ENCODE measurements at places on chromosomes 7 and 10. TPM values are rescaled to one million over a fixed set of nuclear protein-coding genes. Genes with fewer than 3 reads are reported as not detected.

Gene ARHGEF5
- total RNA-seq: 3.0 TPM

Gene TACR2
- 0.14 TPM for total RNA-seq

Gene NFKB2
- total RNA-seq: 48.3 TPM

Gene C10orf90
- 2.7 TPM for total RNA-seq

Gene RASA4
- 2.2 TPM for total RNA-seq

Gene NXPH1
- not detected for total RNA-seq

Gene C7orf57
- total RNA-seq: 0.32 TPM

Gene TRDMT1
- 2.9 TPM for total RNA-seq

Gene C10orf95
- 0.19 TPM for total RNA-seq

Gene C10orf105
- not detected for total RNA-seq

Gene HOXA4
- 1.9 TPM for total RNA-seq

Gene HTR7
- 0.17 TPM for total RNA-seq

Gene TMEM236
- 0.03 TPM for total RNA-seq

Data from A549 treated with AZD2906 at 1 μM for 4 hours (cell line).